ENCODE measurements at places on chromosomes 2 and 18.

GRCh38 chr2:51710222-51710621, 678.3 kb upstream of the NRXN1 start:
- DNase-seq: no peak

DNA sequence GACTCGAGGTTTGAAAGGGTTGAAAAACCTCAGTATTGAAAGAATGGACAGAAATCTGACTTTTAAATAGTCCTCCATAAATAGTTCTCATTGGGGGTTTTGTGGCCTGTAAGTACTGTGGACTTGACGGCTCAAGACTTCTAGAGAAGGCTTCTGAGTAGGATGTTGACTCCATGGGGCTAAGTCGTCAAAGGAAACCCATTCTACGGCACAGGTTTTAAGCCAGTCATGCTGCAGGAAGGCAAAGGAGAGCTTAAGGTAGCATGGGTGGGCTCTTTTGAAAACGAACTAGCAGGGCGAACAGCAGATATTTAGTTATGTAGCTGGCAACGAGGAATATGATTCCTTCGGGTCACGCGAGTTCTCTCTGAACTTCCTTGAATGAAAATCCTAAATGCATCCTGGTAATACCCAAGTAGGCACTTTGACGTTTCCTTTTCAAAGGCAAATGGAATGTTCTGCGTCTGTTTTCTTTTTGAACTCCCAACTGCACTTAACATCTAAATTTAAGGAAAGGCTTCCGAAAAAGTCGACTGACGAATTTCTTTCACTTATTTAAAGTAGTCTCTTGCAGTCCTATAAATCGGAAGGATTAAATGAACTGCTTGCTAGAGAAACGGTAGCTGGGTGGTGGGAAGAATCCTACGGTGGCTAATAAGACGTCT, 1.1 kb upstream of the NEDD4L start:
- DNase-seq: no peak

GRCh38 chr2:26347286-26347865, 787 bp upstream of the ADGRF3 start:
- DNase-seq: no peak

GRCh38 chr18:79494936-79495335, 99.2 kb downstream of the NFATC1 start:
- DNase-seq: no peak

DNA sequence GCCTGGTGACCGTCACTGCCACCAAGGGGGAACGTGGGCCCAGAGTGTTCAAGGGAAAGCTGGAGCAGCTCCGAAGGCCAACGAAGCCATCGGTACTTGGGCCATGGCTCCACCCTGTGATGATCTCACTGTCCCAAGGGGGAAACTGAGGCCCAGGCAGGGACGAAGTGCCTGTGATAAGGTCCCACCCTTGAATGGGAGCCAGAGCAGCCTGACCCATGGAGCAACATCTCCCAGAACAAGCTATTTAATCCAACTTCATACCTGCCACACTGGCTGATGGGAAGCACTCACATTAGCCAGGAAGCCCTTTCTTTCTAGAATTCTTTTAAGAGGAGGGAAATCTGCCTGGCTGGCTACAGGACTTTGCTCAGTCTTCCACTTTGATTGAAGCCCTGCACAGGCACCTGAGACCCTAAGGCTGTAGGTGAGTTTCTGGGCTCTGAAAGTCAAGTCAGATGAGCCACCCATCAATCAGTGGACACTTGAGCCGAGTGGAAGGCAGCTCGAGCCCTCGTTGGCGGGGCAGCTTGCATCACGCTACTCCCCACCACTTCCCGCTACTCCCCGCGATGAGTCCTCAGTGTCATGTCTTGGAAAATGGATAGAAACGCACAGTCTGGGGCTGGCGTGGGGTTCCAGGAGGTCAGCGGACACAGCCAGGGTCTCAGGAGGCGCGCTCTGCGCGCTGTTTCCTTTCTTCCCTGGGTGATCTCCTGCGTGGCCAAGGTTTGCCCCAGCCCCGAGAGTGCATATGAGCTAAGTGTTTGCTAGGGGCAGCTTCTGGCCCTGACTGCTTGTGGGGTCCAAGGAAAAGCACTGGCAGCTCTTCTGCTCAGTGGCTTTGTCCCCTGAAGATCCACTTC, 2.5 kb upstream of the HS6ST1 start:
- no peak for DNase-seq

DNA sequence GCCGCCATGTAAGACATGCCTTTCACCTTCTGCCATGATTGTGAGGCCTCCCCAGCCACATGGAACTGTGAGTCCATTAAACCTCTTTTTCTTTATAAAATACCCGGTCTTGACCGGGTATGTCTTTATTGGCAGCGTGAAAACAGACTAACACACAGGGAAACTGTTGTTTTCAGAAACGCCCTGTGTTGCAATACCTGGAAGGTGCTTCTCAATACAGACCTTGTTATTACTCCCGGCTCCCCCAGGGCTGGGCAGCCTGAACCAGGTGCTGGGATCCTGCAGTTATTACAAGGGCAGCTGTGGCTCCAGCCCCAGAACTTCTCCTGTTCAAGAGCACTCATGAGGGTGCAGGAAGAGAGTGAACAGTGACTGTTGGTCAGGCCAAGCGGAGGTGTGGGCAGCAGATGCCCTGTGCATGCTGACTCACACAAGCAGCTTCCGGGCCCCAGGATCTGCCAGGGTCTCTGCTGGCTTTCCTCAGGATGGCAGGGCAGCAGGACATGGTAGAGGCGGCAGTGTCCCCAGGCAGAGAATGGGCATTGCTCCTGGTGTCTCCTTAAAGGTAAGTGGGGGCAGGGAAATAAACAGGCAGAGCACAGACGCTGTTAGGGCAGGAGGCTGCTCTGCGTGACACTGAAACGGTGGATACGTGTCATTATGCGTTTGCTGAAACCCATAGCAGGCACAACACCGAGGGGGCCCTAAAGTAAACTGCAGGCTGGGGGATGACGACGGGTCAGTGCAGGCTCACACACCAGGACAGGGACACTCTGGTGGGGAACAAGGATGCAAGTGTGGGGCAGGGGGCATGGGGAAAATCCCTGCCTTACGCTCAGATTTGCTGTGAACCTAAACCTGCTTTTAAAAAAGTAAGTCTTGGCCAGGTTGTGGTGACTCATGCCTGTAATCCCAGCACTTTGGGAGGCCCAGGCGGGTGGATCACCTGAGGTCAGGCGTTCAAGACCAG, 89.1 kb downstream of the NDUFA10 start:
- DNase-seq: no peak

DNA sequence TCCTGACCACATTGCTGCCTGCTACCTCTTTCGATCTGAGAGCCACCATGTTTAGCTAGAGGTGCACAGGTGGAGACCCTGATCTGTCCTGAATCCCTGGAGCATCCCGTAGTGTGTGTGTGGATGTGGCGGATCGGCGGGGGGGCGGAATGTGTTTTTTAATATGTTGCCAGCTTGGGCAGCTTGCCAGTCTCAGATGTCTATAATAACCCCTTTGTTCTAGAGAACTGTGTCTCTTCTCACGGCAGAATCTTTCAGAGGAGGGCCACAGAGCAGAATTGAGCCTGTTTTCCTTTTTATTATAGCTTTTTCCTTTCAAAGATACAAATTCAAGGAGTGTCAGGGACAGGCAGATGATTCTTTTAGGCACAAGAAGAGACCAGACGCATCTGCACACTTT, 934.1 kb upstream of the KLHL29 start:
- no peak for DNase-seq

DNA sequence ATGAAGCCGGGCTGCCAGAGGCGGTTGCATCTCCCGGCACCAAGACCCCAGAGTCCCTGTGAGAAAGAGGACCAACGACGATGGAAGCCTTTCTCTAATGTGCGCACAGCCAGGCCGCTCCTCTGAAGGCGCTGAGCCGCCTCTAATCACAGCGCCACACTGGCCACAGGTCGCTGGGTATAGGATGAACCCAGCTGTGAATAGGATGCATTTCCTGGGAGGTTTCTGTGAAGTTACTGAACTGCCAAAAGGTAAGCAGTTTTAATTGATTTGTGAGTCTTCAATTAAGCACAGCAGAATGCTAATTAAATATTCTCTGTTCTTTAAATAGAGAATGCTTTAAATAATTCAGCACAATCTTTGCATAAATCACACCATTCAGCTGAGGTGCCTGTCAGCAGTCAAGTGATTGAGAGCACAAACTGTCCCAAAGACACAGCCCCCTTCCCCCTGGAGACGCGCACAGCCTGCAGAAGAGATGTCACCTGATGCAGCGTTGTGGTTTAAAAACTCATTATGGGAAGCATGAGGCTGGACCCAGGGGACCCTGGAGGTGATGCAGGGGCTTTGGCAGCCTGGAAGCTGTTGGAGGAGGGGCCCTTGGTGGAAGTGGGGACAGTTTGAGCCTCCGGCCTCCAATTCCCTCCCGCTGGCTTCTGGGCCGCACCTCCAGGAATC, 98.1 kb downstream of the RTP5 start:
- no peak for DNase-seq
